ENCODE measurements at places on chromosomes 7 and 10.

GRCh38 chr10:96529634-96530279 lies 16.0 kb upstream of the TLL2 start:
- no peak for DNase-seq

DNA sequence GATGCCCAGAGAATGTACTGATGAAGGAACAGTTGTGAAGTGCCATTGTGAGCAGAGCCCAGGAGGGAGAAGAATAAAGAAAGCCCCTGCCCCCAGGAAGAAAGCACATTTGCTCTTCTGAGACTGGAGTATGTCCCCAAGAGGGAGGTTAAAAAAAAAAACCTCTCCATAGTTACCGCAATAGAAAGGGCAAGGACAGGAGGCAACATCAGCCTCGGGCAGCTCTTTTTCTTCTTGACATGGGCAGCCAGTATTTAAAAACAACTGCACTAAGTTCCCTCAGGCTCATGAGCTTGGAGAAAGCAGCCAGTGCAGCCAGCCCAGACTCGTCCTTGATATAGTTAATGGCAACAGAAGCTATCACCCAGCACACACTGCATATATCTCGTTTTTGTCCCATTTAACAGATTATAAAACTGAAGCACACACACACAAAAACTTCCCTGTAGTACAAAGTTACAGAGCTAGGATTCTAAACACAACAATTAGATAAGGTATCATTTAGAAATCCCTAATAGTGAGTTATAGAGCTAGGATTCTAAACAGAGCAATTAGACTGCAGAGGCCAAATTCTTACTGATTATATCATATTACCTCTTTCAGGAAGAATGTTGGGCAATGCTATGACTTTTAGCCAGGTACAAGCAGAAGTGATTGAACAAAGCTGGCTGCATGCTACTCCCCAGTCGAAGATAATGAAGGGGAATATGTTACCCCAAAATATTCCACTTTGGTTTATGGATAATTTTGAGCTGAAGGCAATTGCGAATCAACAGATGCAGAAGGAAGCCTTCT lies 823.5 kb downstream of the GRID1 start:
- no peak for DNase-seq

GRCh38 chr7:46672861-46673260 lies 751.8 kb upstream of the IGFBP3 start:
- DNase-seq: no peak

- DNase-seq: no peak
These were observed 14.6 kb upstream of the FZD1 start for GRCh38 chr7:91249506-91250233.

- peak; percentile 37 for DNase-seq
These were observed 8.4 kb upstream of the PGAM2 start for GRCh38 chr7:44073664-44074348.

- no peak for DNase-seq
These were observed 65.0 kb downstream of the PRKCQ start for GRCh38 chr10:6514844-6515780.

GRCh38 chr10:77393411-77393810 lies 244.2 kb downstream of the KCNMA1 start:
- DNase-seq: no peak

DNA sequence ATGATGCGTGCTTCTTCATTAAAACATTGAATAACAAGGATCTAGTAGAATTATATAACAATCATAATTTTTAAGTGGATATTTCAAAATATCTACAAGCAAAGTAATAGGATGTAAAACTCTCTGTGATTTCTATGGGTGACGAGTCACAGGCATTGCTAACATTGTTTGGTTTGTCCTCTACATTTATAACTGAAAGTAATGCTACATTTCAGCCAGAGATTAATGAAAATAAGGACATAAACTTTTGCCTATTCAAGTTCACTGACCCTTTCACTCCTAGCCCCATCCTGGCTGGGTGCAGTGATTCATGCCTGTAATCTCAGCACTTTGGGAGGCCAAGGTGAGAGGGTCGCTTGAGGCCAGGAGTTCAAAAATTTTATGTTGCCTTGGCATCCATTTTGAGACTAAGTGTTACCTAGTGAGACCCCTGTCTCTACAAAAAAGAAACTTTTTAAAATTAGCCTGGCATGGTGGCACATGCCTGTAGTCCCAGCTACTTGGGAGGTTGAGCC lies 38.4 kb upstream of the HSPA12A start:
- no peak for DNase-seq

DNA sequence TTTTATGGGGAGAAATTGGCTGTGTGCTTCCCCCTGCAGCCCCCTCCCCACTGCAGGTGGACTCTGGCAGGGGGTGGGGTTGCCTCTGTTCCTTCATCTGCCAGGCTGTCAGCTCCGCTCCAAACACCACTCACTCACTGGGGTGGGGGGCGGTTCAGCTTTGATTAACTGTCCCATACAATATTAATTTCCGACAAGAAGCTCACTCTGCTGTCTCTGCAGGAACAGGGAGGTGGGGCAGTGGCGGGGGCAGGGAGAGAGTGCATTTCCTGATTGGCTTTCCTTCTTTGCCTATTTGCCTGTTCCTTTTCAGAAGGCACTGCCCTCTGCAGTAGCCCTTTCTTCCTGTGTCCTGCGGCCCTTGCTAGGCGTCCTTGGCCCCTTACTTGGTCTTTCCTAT lies 500.8 kb downstream of the PLXNA4 start:
- DNase-seq: no peak

GRCh38 chr10:75043256-75044131 lies 68.0 kb upstream of the SAMD8 start:
- peak; percentile 36 for DNase-seq

- no peak for DNase-seq
These were observed 230.6 kb downstream of the BMPER start for GRCh38 chr7:34135924-34136323.

- no peak for DNase-seq
These were observed 1133.4 kb downstream of the XPNPEP1 start for GRCh38 chr10:108789919-108790318.

DNA sequence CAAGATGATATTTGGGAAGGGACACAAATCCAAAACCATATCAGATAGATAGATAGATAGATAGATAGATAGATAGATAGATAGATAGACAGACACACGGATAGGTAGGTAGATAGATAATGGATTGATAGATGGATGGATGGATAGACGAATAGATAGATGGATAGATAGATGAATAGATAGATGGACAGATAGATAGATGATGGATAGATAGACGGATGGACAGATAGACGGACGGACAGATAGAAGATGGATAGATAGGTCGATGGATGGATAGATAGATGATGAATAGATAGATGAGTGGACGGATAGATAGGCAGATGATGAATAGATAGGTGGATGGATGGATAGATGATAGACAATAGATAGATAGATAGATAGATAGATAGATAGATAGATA lies 39.8 kb downstream of the NPTX2 start:
- no peak for DNase-seq

GRCh38 chr10:28280652-28281051 lies 22.2 kb downstream of the MPP7 start:
- DNase-seq: no peak

- no peak for DNase-seq
These were observed 108.4 kb upstream of the ZMIZ1 start for GRCh38 chr10:78960316-78960800.

GRCh38 chr7:138854115-138854645 lies 56.2 kb upstream of the ATP6V0A4 start:
- no peak for DNase-seq

DNA sequence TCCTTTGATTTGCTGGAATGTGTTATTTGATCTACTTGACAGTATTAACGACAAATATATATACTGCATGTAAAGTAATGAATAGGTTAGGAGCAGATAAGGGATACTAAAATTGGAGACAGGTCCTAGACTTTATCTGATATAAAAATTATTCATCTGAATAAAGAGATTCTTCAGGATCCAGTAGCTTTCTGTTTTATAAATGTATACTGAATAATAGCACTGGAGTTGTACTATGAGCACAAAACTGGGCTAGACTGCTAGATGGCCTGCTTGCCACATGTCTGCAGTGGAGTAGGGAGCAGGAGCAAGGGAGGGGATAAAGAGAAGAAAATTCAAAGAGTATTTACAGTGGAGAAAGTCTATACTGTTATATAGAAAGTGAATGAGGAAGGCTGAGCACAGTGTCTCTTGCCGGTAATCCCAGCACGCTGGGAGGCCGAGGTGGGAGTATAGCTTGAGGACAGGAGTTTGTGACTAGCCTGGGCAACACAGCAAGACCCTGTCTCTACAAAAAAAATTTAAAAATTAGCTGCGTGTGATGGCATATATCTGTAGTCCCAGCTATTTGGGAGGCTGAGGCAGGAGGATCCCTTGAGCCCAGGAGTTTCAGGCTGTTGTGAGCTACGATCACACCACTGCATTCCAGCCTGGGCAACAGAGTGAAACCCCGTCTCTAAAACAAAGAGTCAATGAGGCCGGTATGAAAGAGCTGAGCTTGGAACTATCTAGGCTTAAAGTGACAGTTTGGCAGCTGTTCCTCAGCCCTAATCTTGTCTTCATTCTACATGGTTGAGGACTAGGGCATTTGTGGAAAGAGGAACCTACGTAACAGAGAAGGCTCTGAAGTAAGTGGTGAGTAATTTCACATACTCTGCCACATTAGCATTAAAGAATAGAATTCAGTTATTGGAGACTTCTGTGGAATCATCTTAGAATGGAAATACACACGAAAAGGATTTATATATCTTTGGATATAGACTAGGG lies 41.8 kb downstream of the CD36 start:
- no peak for DNase-seq

- no peak for DNase-seq
These were observed 19.7 kb upstream of the HGF start for GRCh38 chr7:81789406-81790119.

GRCh38 chr10:72389014-72389413 lies 34.3 kb upstream of the DNAJB12 start:
- DNase-seq: no peak

- DNase-seq: no peak
These were observed 71.2 kb downstream of the DNMBP start for GRCh38 chr10:99938563-99938962.

DNA sequence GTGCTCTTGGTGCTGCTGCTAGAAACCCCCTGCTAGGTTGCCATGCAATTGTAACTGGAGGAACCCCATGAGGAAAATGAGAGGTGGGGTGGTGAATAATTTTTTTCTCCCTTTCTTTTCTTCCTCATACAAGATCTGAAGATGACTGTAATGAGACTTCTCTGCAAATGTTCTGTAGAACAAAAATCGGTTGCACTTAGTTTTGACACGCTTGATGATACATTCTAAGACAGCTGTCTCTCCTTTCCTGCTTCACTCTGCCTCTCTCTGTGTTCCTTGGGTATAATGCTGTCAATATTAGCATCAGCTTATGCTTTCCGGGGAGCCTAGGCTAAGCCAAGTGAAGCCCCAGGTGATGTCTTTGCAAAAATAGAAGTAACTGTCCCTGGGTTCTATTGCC lies 721.5 kb downstream of the POM121L12 start:
- DNase-seq: no peak

GRCh38 chr10:20835335-20835734 lies 61.8 kb downstream of the NEBL start:
- DNase-seq: no peak

GRCh38 chr7:140591180-140591902 lies 49.3 kb downstream of the DENND2A start:
- no peak for DNase-seq

DNA sequence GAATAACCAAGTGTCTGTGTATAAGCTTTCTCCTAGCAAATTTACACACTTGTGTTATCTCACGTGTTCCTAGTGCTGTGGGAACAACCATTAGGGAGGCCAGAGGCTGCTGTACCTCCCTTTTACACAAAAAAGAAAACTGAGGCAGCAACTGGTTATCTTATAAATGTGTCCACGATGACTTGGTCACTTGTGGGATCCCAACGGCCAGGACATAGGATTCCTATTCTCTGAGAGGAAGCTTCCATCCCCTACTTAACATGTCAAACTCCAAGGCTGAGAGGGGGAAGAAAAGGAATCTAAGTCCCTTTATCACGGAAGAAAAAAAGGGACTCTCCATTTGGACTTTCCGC lies 484 bp downstream of the ZNF438 start:
- no peak for DNase-seq

- no peak for DNase-seq
These were observed 114.4 kb upstream of the TCERG1L start for GRCh38 chr10:131425752-131426533.

Data from stimulated activated CD8-positive, alpha-beta memory T cell treated with anti-CD3 and anti-CD28 coated beads, Interleukin-7, amount 100 ng/mL, for 24 hours (primary cell).